ENCODE measurements at places on chromosomes 7 and 10. TPM values are rescaled to one million over a fixed set of nuclear protein-coding genes. Genes with fewer than 3 reads are reported as not detected.

DNA sequence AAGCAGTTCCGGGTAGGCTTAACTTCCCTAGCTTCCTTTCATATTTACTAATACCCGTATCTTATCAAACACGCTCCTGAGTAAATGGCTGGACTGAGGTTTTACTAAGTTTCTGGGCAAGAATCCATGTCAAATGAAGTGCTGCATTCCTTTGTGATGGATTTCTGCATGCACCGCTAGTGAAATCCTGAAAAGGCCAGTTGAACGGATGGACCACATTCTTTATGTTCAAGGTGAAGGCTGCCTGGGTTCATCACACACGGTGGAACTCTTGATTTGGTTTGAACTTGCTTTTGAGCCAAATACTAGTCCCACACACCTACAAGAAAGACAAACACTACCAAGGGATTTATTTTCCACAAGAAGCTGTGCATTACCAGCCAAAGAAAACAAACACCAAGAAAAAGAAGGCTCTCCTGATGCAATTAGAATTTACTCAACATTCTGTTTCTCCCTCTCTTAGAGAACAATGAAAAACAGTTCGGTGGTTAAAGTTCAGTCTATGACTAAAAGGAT is 255.0 kb upstream of the SEMA3C start:
- no peak for DNase-seq

The HOXA3 gene
- not detected for total RNA-seq

GRCh38 chr7:94577357-94577756 is 67.7 kb downstream of the CASD1 start:
- DNase-seq, result no peak

DNA sequence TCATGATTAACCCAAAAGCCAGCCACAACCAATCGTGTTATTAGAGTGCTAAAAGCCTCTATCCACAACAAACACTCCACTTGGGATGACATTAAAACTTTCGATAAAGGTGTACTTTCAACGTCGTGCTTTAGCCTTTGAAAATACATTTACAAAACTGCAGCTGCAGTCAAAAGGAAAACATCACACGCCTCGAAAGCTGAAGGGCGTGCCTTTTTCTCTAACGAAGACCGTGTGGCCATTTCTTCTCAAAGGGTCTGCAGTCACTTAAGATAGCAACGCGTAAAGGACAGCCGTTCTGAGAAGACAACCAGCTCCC is 1.1 kb downstream of the ARHGAP12 start:
- DNase-seq, result peak; percentile 35

The ITPRID1 gene
- not detected for total RNA-seq

The STEAP1 gene
- not detected for total RNA-seq

GRCh38 chr10:124152139-124153022 is 59.0 kb upstream of the CHST15 start:
- DNase-seq, result no peak

The SPDYE5 gene
- not detected for total RNA-seq

The RPEL1 gene
- total RNA-seq, result not detected

The TLX1 gene
- not detected for total RNA-seq

GRCh38 chr10:86168256-86168655 is 198.3 kb downstream of the GRID1 start:
- no peak for DNase-seq

DNA sequence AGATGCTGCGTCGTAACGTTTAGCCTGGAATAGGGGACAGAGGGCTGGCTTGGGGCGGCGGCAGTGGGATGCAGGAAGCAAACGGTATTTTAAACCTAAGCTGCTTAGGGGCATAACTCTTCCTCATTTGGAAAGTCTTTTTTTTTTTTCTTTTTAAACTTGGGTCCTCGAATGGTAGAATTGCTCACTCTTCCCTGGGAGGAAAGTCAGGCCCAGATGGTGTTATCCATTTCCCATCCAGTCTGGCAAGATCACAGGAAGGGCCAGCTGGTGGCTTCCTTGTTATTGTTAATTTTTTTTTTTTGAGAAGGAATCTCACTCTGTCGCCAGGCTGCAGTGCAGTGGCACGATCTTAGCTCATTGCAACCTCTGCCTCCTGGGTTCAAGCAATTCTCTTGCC is 56.6 kb downstream of the TMEM209 start:
- no peak for DNase-seq

The PRF1 gene
- total RNA-seq, result 116 TPM

DNA sequence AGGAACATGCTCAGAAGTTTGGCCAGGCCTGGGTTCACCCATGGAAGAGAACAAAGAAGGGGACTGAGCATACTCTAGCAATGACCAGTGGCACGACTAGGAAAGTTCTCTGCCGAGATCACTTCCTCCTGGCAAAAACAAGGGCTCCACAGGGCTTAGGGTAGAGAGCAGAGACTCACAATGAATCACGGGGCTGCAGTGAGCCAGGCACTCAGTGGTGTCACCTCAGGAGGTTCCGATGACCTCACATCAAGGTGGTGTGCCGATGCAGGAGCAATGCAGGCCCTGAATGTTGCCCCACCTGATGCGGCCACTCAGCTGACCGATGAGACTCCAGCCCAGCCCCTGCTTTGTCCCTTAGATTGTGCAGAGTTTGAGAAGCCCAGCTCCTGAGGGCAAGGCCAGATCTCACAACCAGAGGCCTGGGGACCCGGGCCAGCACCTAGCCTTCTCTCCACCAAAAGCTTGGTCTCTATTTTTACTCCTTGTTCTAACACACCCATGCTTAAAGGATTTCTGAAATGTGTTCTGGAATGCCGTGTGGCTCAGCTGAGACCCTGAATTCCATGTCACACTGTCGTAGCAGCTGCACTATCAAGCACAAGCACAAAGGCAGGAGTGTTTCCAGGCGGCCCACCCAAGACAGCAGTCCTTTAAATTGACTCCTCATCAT is 60.9 kb downstream of the COBL start:
- DNase-seq, result no peak

The PKD2L1 gene
- not detected for total RNA-seq

The TFR2 gene
- 7.3 TPM for total RNA-seq

GRCh38 chr10:21534604-21535493 is 817 bp downstream of the MLLT10 start:
- DNase-seq, result peak; percentile 56

DNA sequence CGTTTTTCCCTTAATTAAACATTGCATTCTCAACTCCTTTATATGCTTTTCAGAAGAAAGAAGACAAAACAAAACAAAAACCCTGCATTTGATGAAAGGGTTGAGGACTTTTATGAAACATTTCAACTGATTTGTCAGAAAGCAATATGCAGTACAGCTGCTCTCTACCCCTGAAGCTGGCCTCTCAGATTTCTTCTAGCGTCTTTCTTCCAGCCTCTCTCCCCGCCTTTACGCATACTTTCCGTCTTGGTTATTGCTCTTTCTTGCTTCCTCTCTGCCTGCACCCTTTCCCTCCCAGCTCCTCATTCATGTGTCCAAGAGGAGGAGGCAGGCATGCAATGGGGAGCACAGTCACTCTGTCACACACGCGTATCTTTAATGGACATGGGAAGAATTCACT is 91.0 kb upstream of the COL1A2 start:
- no peak for DNase-seq
